ENCODE measurements at places on chromosomes 2 and 18.

- no peak for DNase-seq
These were observed 302.0 kb downstream of the PRKCE start for GRCh38 chr2:45953376-45954027.

DNA sequence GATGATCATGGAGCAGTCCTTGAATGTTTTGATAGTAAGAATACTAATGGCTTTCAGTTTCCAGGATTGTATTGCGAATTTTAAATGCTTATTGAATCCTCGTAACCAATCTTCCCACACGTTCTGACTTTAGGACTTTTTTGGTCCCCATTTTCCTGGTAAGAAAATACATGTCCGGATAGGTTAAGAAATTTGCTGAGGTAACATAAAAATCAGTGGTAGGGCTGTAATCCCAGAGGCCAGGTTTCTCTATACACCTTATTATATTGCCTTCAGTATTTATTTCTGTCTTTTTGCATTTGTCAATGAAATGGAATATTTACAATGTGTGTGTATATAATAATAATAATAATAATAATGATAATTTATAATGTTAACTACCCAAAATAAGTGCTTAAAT, 603.2 kb downstream of the TMEM182 start:
- no peak for DNase-seq

DNA sequence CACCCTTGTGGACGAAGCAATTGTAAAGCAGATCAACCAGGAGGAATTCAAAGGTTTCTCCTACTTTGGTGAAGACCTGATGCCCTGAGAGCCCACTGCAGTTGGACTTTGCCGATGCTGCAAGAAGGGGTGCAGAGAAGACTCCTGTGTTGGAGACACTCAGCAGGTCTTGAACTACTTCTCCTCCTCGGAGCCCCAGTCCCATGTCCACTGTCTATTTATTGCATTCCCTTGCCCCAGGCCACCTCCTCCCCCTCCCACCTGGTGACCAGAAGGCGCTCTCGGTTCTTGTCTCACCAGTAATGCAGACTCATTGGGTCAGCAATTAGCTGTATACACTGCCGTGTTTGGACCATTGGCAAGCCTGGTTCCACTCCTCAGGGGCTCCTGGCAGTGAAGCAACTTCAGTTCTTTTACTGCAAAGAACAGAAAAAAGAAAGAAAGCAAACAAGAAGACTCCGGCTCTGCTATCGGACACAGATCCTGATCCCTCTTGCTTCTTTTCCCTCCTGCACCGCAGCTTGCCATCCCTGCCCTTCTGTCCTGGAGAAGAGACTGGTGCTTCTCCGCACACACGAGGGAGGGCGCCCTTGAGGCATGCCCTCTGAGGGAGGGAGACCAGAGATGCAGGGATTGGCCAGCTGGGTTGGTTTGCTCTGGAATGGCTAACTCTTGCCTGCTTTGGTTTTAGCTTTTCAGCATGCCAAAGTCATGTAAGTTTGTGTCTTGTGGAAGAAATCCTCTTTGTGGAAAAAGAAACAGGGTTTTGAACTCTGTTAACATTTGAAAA, 112.2 kb upstream of the EPAS1 start:
- no peak for DNase-seq

DNA sequence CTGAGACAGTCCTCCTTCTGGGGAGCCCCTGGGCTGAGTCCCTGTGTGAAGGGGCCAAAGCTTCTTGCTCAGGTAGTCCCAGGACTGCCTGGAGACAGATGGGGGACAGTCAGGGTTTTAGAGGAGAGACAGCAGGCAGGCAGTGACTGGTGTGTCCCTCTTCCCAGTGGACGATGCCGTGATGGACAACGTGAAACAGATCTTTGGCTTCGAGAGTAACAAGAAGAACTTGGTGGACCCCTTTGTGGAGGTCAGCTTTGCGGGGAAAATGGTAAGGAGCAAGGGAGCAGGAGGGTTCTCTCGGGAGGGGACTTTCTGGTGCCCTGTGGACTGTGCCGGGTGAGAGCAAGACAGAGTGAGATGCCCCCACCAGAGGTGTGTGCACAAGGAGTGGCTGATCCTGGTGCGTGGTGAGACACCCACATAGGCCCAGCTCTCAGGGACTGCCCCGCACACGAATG, 74.8 kb downstream of the DYSF start:
- DNase-seq: no peak

DNA sequence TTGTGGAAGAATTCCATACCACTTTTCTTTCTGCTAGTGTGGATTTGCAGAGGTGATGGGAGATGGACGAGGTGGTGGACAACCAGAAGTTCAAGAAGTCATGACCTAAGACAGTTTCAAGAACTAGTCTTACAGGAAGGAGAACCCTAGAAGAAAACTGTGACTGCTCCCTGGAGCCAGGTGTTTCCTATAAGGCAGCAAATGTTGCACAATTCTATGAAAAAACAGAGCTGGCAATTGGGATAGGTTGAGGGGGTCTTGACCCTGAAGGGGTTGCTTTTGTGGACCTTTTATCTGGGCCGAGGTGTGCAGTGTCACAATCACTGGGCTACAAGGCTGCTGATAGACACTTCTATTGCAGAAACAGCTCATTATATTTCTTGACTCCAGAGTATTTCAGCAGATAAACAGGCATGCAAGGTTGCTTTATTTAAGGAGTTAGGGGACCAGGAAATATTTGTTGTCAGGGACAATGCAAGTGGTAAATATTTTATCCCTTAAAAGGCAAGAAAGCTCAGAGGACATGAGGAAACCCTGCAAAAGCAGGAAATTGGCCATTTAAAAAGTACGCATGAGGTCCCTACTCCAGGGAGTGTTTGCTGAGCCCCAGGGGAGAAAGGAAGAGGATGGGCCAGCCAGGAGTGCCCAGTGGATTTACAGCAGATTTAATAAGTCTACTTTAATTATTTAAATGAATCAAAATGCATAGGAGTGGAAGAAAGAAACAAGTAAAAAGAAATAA, 22.9 kb downstream of the APCDD1 start:
- DNase-seq: no peak

- DNase-seq: no peak
These were observed 594.0 kb upstream of the ACVR2A start for GRCh38 chr2:147250652-147251356.

DNA sequence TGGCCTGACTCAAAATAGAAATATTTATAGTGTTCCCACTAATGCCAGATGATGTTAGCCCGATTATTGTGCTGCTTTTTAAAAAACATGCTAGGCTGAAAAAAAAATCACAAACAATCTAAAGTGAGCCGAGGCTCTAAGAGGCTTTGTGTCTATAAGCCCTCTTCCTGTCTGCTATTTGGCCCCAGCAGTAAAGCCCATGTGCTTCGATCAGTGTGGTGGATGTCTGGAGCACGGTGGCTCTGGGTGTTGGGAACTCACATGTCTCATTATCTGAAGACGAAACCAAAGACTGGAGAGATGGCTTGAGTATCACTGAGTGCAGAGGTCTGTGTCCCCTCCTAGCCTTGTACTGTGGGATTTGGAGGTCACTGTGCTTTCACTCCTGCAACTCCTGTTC, 55.1 kb downstream of the INO80C start:
- no peak for DNase-seq

Measured in GM13976 (cell line).